ENCODE measurements at places on chromosomes 12 and 14.

DNA sequence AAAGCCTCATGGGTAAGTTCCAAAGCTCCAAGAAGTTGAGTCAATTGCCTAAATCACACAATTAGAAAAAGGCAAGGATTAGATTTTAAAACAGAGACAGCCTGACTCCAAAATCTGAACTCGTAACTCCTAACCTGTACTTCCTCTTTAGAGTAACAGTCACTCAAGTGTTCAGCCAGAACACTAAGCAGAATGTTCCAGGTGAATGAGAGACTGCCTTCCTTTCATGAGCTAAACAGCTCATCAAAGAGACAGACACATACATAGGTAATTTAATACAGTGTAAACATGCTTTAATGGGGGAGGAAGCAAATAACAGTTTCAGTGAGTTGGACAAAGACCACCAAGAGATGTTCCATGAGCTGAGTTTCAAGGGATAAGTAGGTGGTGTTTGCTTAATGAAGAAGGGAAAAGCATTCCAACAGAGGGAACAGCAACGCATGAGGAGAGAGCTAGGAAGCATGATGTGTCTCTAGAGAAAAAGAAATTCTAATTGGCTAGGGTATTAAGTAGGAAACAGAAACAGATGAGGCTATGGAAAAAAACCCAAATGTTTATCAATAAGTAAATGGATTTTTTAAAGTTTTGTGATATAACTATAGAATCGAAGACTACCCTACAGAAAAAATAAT lies 403.9 kb downstream of the MED13L start:
- no peak for DNase-seq

GRCh38 chr14:72521968-72522741 lies 371.7 kb downstream of the DPF3 start:
- no peak for DNase-seq

GRCh38 chr12:111156304-111156703 lies 212.6 kb downstream of the PHETA1 start:
- no peak for DNase-seq

DNA sequence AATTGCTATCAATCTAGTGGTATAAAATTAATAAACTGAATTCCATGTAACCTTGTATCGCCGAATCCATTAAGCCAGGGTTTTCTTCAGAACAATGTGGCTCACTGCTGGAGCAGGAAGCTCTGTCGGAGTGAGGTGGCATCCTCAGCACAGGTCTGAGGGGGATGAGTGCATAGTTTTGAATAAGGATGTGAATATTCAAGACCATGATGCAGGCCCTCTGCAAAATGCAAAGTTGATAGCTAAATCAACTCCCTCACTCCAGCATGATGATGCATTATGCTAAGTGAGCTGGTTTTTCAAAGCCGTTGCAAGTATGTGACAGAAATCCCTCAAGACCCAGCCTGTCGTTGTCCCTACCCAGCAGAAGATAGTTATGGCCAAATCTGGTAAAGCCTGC lies 53.0 kb downstream of the TRIM9 start:
- no peak for DNase-seq

DNA sequence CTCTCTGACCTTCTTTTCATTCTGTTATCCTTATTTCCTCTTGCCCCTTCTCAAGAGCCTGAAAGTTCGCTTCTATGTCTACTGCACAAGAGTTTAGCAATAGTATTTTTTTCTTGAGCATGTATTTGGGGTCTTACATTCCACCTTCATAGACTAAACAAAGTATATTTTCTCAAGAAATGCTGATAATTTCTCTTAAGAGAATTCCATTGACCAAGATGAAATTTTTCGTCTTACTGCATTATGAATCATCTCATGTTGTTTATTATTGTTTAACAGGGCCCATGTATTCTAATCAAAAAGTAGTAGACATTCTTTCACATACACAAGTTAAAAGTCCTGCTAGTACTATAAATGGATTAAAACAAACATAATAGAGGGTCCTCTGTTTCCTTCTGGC lies 219.3 kb downstream of the C12orf50 start:
- no peak for DNase-seq

DNA sequence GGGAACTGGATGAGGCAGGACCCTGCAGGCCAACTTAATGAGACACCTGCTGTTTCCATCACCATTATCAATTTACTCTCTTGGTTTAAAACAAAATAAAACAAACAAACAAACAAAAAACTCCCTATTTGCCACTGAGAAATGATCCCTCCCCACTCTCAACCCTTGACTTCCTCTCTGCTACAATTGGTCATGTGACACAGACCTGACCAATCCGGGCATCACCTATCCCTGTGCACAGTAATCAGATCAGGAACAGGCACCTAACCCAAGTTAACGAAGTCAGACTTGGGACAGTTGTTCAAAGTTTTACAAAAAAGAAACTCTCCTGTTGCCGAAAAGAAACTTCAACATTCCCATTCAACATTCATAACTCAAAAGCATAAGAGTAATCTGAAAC lies 58.4 kb downstream of the NELL2 start:
- no peak for DNase-seq

GRCh38 chr12:23055004-23055403 lies 430.0 kb downstream of the ETNK1 start:
- peak; percentile 33 for DNase-seq

DNA sequence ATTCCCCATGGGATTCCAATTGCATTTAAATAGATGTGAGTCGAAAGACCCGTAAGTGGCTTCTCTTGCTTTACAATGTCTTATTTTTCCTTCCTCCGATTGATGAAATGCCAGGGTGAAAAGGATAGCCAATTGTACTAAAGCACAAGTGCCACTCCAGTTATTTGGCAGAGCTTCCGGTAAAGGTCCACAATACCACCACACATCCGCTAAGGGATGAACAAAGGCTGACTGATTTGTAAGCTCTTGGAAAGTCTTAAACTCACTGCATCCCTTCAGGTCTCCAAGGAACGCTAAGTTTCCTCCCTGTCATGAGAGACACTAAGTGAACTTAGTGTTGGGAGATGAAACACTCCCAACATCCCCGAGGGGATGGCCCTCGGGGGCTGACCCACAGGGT lies 21.2 kb upstream of the RNASE1 start:
- DNase-seq: no peak

- DNase-seq: no peak
Observed at GRCh38 chr12:66965621-66966020, 286.7 kb upstream of the GRIP1 start.

DNA sequence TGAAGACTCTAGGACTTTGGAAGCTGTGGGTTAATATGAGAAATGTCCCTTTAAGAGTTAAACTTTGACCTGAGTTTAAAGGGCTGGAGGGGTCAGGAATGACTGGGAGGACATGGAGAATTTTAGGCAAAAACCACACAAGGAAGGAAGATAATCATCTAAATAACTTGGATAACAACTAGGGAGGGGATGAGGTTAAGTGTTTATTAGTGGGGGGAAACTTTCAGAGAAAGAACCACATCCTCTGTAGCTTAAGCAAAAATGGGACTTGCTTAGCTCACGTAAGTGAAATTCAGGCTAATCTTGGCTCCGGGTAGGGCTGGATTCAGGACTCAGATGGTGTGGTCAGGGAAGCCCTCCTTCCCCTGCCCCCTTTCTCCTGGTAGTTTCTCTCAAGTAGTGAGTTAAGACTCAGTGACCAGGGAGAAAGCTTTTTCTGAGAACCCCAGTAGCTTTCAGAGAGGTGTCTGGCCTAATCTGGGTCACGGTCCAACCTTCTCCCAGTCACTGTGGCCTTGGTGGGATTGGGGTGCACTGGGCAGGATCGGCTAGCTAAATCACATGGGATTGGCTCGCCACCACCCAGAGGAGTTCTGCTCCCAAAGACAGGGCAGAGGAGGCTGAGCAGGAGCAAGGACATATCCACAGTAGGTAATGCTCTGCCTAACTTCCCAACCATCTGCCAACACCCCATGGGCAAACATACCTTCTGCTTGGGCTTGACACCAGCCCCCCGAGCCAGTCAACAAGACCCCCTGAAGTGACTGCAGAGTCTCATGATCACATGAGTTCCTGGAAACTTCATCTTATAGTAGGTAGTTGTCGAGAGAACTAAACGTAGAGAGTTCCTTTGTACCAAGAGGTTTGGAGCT lies 52.8 kb downstream of the ARF6 start:
- DNase-seq: no peak

GRCh38 chr12:27818401-27818918 lies 38.4 kb upstream of the MANSC4 start:
- no peak for DNase-seq

GRCh38 chr14:101719708-101720107 lies 41.8 kb upstream of the PPP2R5C start:
- no peak for DNase-seq

- DNase-seq: no peak
Observed at GRCh38 chr12:68119724-68120211, 39.8 kb downstream of the IFNG start.

- no peak for DNase-seq
Observed at GRCh38 chr12:75549989-75550388, 38.6 kb upstream of the KRR1 start.

DNA sequence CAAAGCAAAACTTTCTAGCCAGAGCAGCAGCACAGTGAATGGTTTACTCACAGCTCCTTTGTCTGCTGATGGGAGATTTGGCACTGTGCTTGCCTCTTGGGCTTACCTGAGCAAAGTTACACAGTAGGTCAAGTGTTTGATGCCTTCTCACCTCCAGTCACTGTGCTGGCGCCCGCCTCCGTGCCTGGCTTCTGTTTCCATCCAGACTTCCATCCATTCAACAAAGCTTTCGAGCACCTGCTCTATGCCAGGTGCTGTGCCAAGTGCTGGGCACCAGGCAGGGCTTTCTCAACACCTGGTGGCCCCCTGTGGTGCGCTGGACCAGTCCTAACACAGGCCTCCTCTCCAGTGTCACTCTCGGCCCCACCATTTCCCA lies 199.2 kb upstream of the EEA1 start:
- no peak for DNase-seq

DNA sequence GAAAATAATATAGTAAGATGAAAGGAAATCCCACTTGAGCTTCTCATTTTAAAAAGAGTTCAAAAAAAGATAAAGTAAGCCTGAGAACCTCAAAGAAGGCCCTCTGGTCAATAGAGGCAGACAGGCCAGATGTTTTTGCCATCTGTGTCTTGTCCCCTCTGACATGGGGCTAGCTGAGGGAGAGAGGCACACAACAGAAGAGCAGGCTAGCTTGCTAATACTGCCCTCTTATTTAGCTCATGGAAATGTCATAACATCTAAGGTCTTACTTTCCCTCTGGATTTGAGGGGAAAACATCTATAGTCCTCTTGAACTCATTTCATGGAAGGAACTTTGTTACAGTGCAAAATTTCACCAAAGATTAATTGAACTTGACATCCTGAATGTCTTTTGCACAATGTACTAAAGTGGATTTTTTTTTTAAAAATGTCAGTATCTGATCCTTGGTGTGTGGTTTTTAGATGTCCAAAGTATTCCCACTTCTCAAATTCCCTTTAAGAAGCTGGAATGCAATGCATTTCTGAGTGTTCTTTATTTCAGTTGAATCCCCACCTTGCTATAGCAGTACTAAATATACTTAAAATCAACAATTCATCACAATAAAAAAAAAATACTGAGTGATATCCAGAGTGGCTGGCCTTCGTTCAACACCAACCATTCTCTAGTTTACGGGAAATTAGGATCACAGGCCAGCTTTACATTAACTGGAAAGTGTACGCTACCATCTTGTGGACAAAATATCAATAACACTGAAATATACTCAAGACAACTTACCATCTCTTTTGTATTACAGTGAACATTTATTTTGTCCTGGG lies 176.7 kb downstream of the PAH start:
- no peak for DNase-seq

- DNase-seq: no peak
Observed at GRCh38 chr12:105032703-105033357, 46.7 kb downstream of the NOPCHAP1 start.

DNA sequence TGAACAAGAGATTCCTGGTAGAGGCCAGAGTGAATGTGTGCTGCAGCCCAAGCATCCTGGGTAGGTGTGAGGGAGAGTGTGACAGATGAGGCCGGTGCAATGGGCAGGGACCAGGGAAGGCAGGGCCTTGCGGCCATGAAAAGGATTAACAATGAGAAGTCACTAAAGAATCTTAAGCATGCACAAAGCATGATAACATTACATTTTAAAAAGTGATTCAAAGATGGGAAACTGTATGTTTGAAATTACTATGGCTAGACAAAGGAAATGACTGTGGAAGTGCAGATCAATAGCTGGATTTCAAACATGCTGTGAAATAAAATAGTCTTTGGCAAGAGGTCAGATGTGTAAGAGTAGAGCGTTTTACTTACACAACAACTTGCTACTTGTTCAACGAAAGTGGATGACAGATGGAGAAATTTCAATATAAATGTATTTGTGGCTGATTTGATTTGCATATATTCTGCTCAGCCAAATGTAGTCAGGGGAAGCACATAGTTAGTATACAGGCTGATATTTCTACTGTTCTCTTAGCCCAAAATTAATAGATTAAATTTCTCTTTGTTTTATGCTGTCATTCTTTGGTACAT lies 175.5 kb downstream of the CCDC59 start:
- DNase-seq: no peak

- DNase-seq: no peak
Observed at GRCh38 chr14:104950021-104950420, 25.3 kb downstream of the PLD4 start.

GRCh38 chr12:1220127-1221092 lies 229.4 kb downstream of the ERC1 start:
- DNase-seq: no peak

DNA sequence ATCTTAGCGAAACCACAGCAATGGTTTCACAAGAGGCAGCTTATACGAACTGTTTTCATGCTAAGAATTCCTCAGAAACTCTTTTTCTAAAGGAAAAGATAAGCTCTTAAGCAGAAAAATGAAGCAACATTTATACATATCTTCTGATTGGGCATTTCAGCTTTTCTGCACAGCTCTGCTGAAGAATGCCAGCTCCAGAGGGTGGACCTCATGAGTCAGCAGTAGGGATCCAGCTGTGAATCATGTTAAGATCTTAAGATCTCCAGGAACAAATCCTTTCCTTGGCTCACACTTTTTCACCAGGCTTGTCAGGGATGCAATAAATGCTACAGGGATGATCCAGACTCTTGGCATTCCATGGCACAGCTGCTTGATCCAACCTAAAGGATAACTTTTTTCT lies 477.1 kb upstream of the CCDC196 start:
- DNase-seq: no peak
